ENCODE measurements at places on chromosomes 2 and 18.

DNA sequence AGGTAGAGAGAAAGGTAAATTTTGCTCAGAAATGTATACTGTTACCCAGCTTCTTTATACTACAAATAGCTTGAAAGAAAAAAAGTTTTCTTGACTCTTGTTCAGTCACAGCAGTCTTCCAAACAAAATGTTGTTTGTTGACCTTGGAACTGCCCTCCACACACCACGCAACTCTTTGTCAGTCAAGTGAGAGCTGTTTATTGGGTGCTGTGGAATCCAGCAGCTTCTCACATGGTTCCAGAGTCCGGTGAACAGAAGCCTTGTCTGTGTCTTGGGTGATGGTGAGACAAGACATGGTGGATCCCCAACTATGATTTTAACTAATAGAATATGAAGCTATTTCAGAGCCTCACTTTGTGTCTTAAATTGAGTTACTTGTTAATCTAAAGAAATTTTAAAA, 112.5 kb downstream of the MAP2 start:
- no peak for DNase-seq

- no peak for DNase-seq
These were observed 492.4 kb upstream of the LRATD1 start for GRCh38 chr2:14140009-14140550.

- no peak for DNase-seq
These were observed 273.6 kb downstream of the CCDC74A start for GRCh38 chr2:131801210-131801744.

DNA sequence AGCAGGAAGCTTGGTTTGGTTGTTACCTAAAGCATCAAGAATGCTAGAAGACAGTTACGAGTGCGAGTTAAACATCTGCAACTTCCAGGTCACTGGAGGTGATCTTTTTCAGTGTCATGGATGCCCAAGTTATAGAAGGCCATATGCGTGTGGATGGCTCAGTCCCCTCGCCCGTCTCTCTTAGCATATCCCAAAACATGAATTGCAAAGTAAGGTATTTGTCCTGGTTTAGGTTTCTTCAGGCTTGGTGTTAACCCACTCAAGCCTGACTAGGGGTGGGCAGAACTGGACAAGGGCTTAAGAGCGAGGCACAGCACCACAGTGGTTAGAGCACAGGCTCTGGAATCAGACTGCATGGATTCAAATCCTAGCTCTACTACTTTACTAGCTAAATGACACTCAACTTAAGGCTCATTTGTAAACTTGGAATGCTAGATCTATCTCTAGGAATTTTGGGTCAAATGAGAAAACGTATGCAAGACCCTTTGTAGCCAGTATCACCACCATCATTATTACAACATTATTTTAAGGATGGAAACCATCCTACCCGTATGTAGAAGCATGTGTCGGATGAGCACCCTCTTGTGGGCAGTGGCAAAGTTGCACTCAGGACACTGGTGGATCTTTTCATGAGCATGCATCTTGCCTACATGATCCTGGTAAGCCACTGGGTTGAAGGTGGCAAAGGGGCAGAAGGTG, 11.2 kb downstream of the ZNF142 start:
- DNase-seq = peak; percentile 11

DNA sequence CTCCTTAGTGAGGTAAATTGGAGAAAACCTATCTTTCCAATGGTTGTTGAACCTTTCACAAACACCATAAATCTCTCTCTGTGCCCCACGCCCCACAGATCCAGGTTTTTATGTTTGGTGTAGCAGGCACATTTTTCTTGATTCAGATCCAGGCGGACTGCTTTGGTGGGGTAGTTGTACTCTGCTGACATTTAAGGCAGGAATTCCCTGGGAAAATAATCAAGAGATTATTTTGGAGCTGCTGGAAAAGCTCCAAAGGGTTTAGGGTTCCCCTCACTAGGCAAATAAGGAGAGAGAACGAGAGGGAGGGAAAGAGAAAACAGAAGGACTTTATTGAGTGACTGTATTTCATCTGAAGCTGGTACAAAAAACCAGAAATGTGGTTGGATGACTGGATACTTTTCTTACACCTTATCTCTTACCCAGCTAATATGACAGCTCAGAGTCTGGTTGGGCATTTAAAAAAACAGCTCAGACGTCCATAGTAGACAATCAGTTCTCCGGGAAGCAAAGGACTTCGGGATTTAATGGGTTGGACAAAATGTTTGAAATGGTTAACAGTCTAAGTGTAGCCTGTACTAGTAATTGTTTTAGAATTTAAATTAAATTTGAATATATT, 3.6 kb upstream of the AQP4 start:
- DNase-seq = no peak

- no peak for DNase-seq
These were observed 151.2 kb downstream of the FMNL2 start for GRCh38 chr2:152485954-152486736.

GRCh38 chr2:188659656-188660406, 314.3 kb upstream of the COL3A1 start:
- no peak for DNase-seq

GRCh38 chr2:200171731-200172482, 134.6 kb upstream of the SPATS2L start:
- DNase-seq = no peak

GRCh38 chr2:78553866-78554647, 471.4 kb upstream of the REG3G start:
- DNase-seq = no peak

GRCh38 chr18:12001421-12001820, 20.1 kb downstream of the IMPA2 start:
- no peak for DNase-seq

DNA sequence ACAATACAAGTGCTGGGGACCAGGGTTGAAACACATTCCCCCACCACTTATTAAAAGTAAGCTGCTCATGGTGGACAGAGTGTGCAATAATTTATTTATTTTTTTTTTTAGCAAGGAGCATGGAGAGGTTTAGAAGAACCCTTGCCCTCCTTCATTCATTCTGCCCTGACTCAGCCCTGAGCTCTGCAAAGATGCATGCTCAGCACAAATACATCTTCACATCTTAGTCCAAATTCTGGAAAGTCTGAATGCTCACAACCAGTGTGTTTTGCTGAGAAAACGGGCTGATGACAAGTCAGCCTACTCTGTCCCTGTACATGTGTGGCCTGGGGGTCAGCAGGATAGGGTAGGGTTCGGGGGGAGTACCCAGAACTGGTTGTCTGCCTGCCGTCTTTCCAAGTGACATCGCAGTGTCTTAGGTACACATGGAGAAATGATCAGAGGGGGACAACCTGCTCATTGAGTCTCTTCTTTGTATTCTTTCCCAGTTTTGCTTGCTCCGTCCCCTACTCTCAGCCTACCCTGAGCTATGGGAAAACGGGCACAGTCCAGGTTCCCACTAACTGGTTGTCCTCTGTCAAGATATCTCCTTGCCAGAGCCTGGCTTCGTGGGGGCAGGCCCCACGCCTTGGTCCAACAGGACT, 76.4 kb downstream of the ADD2 start:
- DNase-seq = no peak

DNA sequence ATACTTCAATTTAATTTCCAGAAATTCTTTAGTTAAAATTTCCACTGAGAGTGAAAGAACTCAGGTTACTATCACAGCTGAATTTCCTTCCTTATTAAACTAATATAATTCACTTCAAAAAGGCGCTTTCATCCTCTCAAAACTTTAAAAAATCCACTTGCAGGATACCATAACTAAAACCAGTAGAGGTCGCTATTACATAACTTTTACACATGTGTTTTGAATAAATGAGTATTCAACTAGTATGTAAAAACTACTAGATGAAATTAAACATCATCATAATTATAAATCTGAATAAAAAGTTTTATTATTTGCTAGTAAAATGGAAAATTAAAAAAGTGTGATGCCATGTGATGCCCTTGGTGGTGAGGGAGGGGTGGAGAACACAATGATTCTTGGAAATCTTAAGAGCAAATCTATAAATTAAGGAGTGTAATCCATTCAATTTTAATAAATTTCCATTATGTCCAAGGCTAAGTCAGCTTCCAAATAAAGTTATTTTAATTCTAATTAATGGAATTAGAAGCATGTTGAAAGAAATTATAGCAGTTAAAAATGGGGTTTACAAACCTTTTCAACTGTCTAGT, 61.4 kb downstream of the SOS1 start:
- peak; percentile 30 for DNase-seq

DNA sequence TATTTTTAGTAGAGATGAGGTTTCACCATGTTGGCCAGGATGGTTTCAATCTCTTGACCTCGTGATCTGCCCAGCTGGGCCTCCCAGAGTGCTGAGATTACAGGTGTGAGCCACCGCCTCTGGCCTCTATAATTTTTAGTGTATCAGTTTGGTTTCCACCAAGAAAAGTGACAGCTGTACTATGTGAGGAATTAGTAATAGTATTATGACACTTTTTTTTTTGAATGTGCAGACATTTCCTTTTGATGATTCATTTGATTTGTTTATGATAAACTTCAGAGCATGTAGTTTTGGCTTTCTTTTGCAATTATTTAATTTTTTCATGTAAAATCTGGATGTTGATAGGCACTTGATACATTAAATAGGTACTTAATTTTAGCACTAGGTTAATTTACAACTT, 61.5 kb downstream of the PTPN4 start:
- DNase-seq = no peak

GRCh38 chr2:199443589-199444130, 14.1 kb downstream of the SATB2 start:
- DNase-seq = no peak

- DNase-seq = no peak
These were observed 72.1 kb upstream of the CCBE1 start for GRCh38 chr18:59769129-59769865.

DNA sequence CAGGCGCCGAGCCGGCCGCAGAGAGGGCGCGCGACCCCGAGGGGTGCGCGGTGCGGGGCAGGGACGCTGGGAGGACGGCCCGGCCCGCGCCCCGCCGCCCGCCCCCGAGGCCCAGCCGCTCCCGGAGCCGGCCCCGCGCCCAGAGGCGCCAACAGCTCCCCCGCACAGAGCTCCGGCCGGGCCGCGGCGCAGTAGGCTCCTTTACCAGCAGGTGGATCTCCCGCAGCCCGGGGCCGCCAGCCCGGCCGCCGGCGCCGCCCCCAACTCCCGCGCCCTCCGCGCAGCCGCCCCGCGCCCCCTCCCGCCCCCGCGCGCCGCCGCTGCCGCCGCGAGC, 258 bp downstream of the MGAT4A start:
- no peak for DNase-seq

DNA sequence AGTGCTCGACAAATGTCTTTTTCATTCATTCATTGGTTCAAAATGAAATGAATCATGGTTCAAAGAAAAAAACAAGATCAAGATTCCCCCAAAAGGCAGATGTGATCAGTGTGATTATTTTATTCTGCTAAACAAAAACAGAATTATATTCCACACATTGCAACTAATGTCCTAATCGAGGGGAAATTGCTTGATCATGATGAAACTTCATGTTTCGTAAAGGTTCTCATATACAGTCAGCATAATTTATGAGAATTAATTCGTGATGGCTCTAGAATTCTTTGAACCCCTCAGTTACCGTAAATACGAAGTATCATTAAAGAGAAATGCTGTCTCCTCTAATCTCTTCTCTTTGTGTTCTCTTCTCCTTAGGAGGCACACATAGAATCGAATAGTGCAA, 42.1 kb upstream of the MBOAT2 start:
- DNase-seq = no peak

GRCh38 chr2:168152902-168153530, 94.4 kb downstream of the STK39 start:
- no peak for DNase-seq
